ENCODE measurements at places on chromosomes 13 and 19.

DNA sequence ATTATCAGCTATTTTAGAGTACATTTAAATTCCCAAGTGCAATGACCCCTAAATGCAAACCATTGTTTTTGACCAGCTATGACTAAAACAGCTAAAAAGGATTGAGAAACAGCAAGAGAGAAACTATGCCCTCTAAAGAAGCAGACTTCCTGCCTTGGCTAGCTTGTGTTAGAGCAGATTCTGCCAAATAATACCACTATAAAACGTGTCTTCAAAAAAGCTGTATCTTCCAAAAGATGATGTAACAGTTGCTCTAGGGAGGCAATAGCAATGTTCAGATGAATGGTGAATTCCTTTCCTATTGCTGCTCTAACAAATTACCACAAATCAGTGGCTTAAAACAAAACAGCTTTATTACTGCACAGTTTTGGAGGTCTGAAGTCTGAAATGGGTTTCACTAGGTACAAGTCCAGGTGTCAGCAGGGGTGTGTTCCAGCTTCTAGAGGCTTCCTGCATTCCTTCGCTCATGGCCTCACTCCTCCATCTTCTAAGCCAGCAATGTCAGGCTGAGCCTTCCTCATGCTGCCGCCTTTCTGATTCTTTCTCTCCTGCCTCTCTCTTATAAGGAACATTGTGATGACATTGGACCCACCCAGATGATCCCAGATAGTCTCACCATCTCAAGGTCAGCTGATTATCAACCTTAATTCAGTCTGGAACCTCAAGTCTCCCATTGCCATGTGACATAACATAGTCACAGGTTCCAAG, 84.5 kb downstream of the LRRC63 start:
- DNase-seq: no peak

- DNase-seq: no peak
Observed at GRCh38 chr19:42850981-42851717, 28.4 kb downstream of the PSG1 start.

DNA sequence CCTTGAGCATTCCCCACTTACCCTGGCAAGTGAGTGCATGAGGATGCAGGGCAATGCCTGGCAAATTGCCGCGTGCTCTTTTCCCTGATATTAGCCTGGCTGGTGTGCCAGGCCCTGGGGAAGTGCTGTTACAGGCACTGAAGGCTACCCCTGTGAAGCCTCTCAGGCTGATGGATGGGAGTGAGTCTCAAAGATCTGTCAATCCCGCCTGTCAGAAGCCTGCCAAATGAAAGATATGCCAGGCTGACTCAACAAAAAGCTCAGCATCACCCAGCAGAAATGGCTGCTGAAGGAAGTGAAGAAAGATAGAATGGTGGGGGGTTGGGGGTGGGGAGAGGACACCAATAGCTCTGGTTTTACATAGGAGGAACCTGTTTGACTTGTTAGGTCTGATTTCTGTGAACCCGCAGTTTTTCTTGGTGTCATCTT, 112.1 kb downstream of the LACC1 start:
- no peak for DNase-seq

GRCh38 chr19:31562966-31563612, 213.9 kb upstream of the TSHZ3 start:
- DNase-seq: no peak

- no peak for DNase-seq
Observed at GRCh38 chr13:66673401-66673800, 556.7 kb downstream of the PCDH9 start.

DNA sequence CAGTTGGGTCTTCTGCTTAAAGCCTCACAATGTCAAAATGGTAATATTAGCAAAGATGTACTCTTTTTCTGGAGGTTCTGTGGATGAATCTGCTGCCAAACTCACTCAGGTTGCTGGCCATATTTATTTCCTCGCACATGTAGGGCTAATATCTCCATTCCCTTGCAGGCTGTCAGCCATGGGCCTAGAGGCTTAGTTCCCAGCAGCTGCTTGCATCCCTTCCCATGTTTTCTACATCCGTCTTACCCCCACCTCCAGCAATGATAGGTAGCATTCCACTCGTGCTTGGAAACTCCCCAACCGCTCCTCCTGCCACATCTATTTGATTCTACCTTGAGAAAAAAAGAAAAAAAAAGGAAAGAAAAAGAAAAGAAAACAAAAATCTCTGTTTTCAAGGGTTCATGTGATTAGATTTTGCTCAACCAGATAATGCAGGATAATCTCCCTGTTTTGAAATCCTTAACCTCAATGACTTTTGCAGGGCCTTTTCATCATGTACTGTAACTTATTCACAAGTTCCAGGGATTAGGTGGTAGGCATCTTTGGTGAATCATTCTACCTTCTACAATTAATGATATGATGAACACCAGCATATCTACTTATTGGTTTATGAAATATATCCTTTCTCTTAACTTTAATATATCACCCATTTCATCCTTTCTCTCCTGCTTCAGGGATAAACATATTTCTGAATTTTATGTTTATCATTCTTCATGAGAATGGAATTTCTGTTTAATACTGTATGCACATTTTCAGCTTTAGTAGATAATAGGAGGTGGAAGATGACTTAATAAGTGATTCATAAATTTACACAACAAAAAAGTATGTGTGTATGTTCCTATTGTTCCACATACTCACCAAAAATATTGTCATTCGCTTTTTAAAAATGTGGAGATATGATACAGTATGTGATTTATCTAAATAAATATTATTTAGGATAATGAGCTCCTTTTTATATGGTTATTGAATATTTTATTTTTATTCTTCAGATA, 931.9 kb downstream of the SLITRK5 start:
- DNase-seq: no peak

DNA sequence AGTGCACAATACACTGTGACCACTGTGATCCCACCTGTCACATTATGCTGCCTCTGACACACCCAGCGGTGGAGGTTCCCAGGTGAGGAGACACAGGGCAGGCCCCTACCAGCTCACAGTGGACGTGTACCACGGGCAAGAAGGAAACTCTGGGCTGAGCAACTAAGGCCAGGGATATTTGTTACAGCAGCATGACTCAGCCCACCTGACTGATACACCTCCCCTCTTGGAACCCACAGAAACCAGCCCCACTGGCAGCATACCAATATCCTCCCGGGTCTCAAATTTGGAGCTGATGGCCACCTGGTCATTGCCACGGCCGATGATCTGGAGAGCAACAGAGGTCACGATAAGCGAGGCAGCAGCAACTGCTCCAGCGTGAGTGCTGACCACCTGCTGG, 14.9 kb downstream of the KLC3 start:
- DNase-seq: no peak
